ENCODE measurements at places on chromosomes 1 and 21. TPM values are rescaled to one million over a fixed set of nuclear protein-coding genes. Genes with fewer than 3 reads are reported as not detected.

DNA sequence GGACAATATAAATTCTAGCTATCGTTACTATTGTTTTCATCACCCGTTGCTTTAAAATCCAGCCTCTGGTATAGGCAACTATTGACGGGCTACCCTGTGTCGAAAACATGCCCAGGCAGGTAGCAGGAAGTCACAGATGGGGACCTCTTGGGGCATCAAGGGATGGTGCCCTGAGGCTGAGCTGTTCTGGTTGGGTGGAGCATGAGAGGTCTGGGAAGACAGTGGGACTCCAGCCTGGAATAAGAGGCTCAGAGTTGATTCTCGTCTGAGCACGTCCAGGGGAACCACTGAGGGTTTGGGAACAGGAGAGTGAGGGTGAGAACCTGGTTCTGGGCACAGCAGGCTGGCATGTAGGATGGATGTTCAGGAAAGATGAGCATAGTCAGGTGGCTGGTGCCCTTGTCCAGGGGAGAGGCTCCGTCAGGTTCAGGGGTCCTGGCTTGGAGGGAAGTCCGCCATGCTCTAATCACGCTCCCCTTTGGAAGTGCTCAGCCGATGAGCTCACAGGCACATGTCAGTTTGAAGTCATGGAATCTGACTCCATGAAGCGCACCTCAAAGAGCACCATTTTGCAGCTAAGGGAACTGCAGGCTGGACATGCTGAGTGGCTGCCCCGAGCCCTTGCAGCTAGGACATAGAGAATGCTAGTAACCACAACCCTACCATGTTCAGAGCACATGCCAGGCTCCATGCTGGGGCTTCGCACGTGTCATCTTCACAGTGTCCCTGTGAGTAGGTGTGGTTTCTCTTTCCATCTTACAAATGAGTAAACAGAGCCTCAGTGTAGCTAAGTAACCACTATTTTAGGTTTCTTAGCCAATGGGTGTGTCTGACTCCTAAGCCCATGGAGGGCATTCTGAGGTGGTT lies 21.0 kb downstream of the PCSK9 start:
- ATAC-seq, result peak; percentile 80

- ATAC-seq, result peak; percentile 59
These were observed 28.4 kb downstream of the CD48 start for GRCh38 chr1:160682983-160683865.

DNA sequence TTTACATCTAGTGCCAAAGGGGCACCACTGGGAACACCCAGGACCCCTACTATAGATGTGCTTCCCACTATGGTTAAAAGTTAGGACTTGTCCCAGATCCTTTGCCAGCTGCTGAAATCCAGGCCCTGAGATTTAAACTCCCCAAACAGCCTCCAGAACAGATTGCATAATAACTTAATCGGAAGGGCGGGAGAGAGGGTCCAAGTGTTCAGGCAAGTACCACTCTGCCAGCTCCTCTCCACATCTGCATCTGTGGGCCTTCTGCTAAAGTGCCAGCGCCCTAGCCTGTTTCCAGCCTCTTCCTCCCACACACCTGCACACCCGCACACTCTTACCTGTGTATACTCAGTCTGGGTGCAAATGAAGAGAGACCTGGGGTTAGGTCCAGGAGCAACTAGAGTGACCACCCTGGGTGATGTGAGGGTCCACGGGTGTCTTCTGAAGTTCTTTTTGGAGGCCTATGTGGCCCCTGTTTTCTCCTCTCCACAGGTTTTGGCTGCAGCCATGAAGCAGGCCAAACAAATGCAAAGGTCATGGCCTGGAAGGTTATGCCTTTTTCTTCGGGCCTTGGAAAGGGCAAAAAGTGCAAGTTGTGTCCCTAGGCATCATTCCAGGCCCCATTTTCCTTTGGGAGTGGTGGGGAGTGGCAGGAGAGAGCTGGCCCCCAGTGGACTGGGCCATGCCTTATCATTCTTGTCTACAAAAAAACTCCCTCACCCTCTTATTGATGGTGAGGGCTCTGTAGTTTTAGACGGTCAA lies 29.3 kb downstream of the KIRREL1 start:
- ATAC-seq, result no peak

GRCh38 chr1:173354937-173355280 lies 122.2 kb upstream of the PRDX6 start:
- ATAC-seq, result no peak

DNA sequence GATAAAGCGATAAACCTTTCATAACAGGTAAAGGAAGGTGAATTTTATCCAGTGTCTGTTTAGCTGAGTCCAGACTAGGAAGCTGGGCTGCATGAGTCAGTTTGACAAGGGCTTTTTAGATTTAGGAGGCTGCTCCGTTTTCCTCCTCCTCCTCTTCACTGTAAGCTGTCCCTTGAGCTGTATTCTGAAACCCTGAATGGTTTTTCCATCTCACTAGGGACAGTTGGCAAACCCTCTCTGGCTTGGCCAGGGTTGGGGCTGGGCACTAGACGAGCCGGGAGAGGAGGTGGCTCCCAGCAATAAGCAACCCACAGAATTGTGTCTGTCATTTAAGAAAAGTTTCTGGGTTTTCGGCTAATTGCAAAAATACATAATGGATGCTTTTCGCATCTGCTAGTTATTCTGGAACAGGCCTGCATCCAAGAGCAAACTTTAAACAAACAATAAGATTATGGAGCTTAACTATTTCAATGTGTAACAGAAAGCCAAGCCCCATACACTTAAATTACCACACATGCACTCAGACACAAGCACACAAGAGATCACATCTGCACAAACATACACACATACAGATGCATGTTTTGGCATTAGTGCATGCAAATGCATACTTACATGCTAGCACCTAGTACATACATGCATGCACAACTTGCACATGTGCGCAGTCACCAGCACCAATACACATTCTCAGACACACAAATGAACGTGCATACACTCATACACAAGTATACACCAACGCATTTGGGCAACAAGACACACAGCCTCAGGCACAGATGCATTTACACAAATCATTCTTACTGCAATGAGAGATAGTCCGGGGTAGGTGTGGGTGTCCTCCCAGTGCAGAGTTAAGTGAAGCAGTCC lies 27.8 kb upstream of the FOXE3 start:
- ATAC-seq, result no peak

- no peak for ATAC-seq
These were observed 17.2 kb downstream of the PODN start for GRCh38 chr1:53079251-53079650.

S100A7A gene
- not detected for total RNA-seq

TRAF3IP3 gene
- 184 TPM for total RNA-seq

CCDC17 gene
- 4.4 TPM for total RNA-seq

FCER1G gene
- total RNA-seq, result 1.1 TPM

- ATAC-seq, result no peak
These were observed 1.4 kb upstream of the PADI6 start for GRCh38 chr1:17370618-17371017.

LINGO4 gene
- total RNA-seq, result 1.3 TPM

DNA sequence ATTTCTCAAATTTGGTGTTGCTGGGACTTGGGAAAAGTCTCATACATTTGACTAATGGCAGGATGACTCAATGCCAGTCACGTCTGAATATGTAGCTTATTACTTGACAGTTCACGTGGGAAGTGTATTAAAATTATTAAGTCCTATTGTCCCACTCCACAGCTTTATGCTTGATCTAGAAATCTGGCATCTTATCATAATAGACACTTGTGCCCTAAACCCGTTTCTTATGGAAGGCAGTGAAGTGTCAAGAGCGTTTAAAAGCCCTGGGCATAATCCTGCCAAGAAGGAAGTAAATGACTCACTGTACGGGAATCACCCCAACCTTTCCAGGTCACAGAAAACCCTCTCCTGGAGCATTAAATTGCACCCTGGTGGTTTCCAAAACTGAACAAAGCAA lies 207.4 kb downstream of the APP start:
- no peak for ATAC-seq

- no peak for ATAC-seq
These were observed 134.7 kb upstream of the HOOK1 start for GRCh38 chr1:59680044-59680443.

DNA sequence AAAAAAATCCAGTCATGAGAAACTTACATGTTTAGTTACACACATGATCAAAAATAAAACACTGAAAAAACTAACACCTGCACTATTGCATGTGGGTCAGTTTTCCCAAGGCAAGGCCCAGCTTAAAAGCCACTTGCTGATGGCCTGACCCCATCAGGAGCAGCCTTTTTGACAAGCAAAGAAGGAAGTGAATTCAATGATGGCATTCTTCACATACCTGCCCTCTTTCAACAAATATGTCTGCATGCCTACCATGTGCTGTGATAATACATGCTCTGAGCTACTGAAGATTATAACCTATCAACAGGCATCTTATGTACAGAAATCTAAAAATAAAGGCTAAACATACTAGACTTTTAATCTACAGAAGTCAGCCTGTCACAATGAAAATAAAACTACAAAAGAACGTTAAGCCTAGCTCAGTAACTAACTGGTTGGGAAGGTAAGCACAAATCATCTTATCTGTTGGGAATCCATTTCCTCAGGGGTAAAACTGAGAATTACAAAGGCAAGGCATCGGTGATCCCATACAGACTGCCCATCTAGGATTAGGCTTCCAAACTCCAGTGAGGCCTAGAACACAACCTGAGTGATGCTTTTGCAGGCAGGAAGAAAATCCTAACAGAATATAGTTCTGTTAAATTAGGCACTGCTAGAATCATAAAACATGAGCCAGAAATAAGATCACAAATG lies 14.5 kb downstream of the SORT1 start:
- ATAC-seq, result no peak

DNA sequence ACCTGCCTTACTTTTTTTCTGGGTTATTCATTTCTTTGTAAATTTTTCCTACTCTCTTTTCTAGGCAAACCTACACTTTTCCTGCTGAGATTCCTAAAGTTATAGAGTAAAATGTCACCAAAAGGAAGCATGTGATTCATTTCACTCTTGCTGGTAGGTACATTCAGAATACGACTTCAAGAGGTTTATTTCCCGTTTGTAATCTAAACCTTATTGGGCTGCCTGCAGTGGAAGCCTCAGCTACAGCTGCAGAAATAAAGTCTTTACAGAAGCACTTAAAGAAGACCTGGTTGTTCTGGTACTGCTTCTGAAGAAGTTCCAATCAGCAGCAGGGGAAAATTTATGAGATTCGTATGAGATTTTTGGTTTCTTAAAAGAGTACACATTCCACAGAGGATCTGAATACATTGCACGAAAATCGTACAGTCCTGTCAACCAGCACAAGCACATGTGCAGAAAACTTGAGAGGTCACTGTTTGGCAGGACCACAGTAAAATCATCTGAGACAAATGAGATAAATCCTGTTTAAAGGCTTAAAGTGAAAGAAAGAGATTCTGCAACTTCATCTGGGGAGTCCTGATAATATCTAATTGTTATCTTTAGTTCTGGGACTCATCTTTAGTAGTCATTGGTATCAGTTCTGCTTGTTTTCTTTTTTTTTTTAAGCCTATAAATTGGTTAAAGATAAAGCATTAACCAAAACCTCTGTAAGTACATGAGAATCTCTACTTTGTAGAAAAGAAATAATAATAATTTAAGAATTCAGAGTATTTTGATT lies 109.9 kb upstream of the ADGRL2 start:
- no peak for ATAC-seq

DNA sequence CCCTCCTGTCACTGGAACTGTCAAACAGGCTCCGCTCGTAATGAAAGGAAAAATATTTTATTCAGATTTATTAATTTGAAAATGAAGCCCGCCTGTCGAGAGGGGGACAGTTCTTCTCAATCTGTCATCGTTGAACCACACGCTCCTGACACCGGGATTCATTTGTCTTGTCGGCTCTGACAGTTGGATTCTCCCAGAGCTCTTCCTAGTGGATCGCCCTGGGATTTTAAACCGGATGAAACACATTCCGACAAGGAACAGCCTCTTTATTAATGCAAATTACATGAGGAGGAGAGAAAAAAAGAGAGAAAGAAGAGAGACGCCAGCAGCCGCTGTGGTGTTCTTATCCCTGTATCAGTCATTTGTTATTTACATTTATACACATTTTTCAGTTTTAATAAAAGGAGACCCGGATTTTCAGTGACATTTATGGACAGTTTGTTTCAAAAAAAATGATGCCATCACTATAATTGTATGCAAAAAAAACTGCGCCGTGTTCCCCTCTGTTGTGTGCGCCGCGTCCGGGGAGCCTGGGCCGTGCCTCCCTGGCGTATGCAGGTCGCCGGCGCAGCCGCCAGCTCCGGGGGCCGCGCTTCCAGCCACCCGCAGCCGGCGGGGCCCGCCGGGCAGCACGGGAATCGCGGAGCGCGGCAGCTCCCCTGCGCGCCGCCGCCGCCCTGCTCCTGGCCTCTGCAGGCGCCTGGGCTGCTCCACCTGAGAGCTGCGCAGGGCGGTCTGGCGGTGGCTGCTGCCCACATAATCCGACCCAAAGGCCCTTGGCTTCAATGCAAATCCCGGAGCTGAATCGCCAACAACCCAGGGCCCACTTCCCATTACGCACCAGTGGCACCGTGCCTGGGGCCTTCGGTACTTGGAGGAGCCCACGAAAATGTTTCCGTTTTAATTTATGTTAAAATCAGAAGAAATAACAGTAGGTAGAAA lies 237.9 kb upstream of the PBX1 start:
- ATAC-seq, result no peak
